Stimulated activated CD4-positive, alpha-beta T cell treated with anti-CD3 and anti-CD28 coated beads, Interleukin-1b, Interleukin-23, amount 100 ng/mL, for 1 hour (primary cell): ENCODE measurements at places on chromosomes 4 and X.

DNA sequence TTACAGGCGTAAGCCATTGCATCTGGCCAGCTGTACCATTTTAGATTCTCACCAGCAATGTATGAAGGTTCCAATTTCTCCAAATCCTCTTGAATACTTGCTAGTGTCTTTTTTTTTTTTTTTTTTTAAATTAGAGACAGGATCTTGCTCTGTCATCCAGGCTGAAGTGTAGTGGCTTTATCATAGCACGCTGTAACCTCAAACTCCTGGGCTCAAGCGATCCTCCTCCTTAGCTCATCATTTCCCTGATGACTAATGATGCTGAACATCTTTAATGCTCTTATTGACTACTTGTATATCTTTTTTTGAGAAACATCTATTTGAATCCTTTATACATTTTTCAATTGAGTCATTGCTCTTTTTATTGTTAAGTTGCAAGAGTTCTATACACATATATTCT, 40.3 kb downstream of the HDAC8 start:
- no peak for DNase-seq

- DNase-seq = no peak
Measured at GRCh38 chr4:25123236-25123635, 37.0 kb downstream of the SEPSECS start.

DNA sequence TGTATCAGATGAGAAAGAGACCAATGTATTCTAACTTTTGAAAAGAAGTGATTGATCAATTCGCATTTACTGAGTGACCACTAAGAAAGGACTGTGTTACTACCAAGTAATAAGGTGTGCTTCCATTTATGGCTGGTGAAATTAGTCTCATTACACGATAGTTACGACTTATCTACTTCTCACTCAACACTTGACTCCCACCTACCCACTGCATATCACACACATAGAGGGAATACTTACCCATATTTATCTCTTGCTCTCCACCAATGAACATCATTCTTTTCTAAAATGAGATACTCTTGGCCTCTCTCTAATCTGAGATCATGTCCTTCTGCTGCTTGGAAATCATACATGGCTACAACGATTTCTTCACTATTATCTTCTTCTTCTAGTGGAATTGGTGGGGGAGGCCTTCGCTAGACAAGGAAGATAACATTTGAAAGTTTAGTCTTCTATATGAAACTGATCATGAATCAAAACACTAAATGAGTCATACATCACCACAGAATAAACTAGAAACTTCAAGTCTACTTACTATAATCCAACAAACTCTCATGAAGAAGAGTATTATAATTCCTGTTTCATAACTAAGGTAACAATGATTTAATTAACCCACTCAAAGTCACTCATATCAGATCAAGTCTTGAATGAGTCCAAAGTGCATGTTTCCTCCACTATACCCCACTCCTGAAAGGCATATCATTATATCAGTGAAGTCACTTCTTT, 33.7 kb upstream of the TXK start:
- no peak for DNase-seq

DNA sequence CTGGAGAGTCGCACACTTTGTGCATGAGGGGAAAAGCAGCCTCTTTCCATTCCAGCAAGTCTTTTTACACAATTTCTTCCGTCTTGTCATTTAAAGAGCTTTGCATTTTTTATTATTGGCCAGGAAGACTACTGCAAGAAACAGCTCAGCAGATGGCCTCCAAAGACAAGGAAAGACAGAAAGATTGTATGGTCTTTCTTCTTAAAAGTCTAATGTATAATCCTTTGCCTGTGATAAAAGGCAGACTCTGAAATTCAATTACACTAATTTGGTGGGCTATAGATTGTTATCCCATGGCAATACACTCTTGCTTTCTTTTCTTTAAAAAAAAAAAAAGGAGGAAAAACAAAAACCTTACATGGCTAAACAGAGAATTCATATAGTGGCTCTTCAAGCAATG, 5.9 kb downstream of the CAPN6 start:
- DNase-seq = no peak

- no peak for DNase-seq
Measured at GRCh38 chr4:22754116-22754515, 61.4 kb downstream of the GBA3 start.

DNA sequence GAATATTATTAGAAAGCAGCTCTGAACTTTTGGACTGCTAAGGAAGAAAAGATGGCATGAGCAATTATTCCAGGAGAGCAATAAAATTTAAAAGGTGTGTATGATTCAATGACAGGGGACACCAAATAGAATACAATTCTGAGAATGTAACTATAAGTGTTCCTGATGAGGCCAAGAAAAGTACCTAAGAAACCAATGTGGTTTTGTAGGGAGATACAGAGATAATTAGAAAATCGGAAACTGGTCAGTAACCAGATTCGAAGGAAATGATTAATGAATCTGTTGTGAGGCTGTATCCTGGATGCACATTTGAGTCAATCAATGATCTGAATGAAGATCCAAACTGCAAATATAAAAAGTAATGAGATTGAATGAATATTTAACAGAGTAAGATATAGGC, 6.0 kb downstream of the NOA1 start:
- DNase-seq = no peak

GRCh38 chr4:101010987-101011386, 336.3 kb downstream of the PPP3CA start:
- no peak for DNase-seq

GRCh38 chr4:41135801-41136200, 78.5 kb downstream of the APBB2 start:
- no peak for DNase-seq

GRCh38 chr4:69816236-69816635, 43.7 kb downstream of the SULT1E1 start:
- no peak for DNase-seq
